ENCODE measurements at places on chromosomes 12 and 14.

- DNase-seq = no peak
Observed at GRCh38 chr12:50533203-50533584, 28.4 kb downstream of the DIP2B start.

GRCh38 chr14:69803753-69804152 is 6.7 kb upstream of the SLC10A1 start:
- DNase-seq = no peak

GRCh38 chr14:97718886-97719442 is 921.8 kb downstream of the VRK1 start:
- peak; percentile 40 for DNase-seq

GRCh38 chr12:85029456-85029855 is 6.6 kb downstream of the TSPAN19 start:
- DNase-seq = no peak

DNA sequence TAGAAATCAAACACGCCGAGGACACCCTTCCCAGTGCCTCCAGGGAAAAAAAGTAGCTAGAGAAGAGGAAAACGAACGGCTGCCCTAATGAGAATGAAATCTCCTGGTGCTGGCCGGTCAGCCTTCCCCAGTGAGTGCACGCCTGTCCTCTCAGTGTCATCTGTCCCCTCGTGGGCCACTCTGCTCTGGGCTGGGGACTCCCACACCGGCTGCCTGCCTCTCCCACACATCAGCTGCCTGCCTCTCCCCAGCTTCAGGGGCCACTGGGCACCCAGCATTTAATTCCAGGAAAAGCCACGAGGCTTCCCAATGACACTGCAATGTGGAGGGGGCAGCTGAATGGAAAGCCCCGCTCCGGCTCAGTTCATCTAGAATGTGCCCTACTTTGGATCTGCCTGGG is 59.0 kb downstream of the CCDC85C start:
- no peak for DNase-seq

DNA sequence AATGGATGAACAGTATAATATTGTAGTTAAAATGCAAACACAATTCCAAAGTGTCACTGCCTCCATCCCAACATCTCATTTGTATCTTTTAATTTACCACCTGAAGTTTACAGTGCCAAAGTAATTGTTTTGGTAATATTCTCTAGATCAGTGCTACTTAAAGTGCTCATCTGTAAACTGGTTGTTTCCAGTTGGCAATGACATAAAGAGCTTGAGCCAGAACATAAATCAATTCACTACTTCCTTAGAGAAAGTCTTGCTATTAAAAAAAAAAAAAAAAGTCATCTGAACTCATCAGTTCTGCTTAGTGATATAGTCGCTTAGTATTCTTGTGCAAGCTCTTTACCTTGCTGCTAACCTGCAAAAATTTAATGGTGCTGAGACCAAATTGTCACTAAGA is 16.4 kb downstream of the PLCZ1 start:
- no peak for DNase-seq

DNA sequence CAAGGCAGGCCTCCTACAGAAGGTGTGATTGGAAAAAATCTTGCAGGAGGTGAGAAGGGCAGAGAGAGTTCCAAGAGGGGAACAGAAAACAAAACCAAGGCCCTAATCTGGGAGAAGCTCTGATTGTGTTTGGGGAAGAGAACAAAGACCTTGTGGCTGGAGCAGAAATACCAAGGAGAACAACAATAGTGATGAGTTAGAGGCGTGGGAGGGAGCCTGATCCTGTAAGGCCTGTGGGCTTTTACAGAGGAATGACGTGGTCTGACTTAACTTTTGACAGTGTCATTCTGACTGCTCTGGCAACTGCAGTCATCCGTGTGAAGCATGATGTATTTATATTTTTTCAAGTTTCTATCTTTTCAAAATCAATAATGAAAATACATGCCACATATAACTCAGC is 200.6 kb downstream of the ANO4 start:
- DNase-seq = no peak

- no peak for DNase-seq
Observed at GRCh38 chr12:9900930-9901329, 19.6 kb downstream of the KLRF2 start.

DNA sequence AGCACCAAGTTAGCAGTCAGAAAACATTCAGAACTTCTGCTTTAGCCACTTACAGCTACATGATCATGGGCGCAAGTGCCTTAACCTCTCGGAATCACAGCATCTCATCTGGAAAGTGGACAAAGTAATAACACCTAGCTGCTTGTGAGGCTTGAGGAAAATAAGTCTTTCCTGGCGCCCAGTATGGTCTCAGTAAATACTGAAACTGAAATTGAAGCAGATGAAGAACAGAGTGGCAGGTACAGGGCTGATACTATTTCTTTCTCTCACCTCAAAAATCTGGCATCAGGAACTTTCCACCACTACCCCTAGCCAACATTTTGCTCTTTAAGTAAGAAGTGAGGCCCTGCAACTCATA is 129.7 kb upstream of the FUT8 start:
- DNase-seq = no peak

- DNase-seq = no peak
Observed at GRCh38 chr14:100674428-100674827, 52.3 kb upstream of the DLK1 start.

DNA sequence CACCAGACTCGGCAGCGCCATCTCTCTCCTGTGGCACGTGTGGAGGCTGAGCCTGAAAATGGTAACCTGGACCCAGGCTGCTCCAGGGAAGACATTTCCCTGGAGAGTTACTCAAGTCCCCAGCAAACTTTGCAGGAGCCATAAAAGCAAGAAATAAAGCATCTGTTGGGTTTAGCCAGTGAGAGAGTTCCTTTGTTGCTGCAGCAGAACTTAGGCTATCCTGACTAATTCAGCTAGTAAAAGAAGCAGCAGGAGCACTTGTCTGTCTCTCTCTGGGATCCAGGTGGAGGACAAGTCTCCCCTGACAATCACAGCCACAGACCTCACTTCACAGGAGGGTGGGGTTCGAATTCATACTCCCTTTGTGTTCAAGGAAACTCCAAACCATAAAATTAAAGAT is 79.2 kb upstream of the DIO3 start:
- DNase-seq = no peak

- DNase-seq = no peak
Observed at GRCh38 chr12:75859868-75860267, 171.7 kb downstream of the PHLDA1 start.

DNA sequence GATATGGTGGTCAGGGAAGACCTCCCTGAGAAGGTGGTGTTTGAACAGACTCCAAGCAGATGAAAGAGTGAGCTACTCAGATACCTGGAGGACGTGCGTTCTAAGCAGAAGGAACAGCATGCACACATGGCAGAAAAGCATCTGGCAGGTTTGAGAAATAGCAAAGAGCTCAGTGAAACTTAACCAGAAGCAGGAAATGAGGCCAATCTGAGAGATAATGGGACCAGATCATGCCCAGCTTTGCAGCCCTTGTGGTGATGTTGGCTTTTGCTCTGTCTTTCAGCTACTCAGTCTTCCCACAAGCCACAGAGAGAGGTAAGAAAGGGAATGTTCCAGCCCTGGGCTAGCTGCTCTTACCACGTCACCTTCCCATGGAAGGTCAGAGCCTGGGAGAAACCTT is 176.3 kb upstream of the GSC start:
- DNase-seq = peak; percentile 6

- no peak for DNase-seq
Observed at GRCh38 chr12:127260531-127260930, 1006.4 kb upstream of the TMEM132C start.

GRCh38 chr12:11765817-11766794 is 116.6 kb downstream of the ETV6 start:
- peak; percentile 51 for DNase-seq

GRCh38 chr14:71471634-71472355 is 460.4 kb upstream of the RGS6 start:
- no peak for DNase-seq

GRCh38 chr12:34151019-34151418 is 128.7 kb downstream of the ALG10 start:
- no peak for DNase-seq

- DNase-seq = no peak
Observed at GRCh38 chr12:25311506-25311905, 60.8 kb upstream of the KRAS start.

DNA sequence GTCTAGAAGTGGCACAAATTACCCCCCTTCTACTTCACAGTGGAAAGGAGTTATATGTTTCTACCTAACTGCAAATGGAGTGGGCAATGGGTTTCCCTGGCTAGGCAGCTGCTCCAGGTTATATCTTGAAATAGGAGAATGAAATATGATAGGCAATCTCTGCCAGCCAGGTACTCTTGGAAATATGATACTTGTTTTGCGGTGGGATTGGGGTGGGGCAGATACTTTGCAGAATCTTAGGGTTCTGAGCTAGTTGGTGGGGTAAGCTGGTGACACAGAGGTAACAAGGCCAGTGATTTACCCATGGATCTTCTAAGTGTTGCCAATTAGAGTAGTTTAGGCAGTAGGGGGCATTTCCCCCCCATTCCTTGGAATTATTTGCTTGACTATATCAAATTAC is 140.1 kb downstream of the ATP23 start:
- DNase-seq = no peak

GRCh38 chr12:46349253-46349652 is 23.3 kb downstream of the SLC38A2 start:
- DNase-seq = no peak

DNA sequence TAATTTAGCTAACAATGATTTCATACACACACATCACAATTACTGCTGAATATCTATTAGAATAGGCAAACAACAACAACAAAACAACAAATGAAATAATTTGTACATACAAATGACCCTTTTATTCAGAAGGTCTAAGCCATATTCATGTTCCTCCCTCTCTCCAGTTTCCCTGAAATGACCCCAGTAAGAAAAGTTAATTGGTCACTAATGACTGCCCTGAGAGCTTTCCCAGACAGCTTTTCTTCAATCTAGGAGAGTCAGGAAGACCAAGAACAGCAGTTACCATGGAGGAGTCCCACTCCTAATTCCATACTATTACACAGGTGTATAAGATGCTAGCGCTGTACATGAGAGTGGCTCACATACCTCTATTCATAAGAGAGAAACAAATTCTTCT is 121.2 kb upstream of the GRIP1 start:
- DNase-seq = no peak

GRCh38 chr12:60174476-60174875 is 578.6 kb downstream of the SLC16A7 start:
- DNase-seq = no peak

DNA sequence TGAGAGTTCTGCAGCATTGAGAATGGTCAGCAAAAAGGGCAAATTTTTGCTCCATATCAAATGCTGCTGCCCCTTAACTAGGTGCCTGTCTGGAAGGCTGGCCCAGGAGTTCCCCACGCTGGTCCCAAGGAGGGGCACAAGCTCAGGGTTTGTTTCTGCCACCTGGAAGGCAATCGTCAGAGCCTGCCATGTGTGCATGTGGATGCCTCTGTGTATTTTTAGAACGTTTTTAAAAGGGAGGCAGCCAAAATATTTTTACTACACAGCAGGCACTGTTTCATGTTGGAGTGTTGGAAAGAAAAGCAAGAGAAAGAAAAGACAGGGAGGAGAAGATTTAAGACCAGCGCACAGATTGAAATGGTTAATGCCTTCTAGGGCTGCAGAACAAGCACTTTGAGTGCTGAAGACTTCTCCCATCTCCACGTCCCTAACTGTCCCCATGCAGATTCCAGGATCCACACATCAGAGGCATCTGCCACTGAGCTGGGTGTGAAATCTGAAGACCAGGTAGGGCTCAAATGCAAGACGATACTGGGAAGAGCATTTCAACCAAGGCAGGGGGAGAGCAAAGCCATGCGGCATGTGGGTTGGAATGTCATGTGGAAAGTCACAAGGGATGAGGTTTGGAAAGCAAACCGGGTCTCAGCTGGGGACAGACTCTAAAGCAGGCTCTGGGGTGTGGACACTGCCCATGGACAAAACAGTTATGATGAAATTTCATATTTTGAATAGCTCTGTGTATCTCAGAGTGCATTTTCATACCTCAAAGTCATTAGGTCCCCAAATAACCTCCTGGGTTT is 557.2 kb downstream of the BCL11B start:
- DNase-seq = no peak

GRCh38 chr14:65069874-65070413 is 32.4 kb downstream of the MAX start:
- DNase-seq = no peak

GRCh38 chr12:49323524-49324097 is 556 bp downstream of the TROAP start:
- no peak for DNase-seq

DNA sequence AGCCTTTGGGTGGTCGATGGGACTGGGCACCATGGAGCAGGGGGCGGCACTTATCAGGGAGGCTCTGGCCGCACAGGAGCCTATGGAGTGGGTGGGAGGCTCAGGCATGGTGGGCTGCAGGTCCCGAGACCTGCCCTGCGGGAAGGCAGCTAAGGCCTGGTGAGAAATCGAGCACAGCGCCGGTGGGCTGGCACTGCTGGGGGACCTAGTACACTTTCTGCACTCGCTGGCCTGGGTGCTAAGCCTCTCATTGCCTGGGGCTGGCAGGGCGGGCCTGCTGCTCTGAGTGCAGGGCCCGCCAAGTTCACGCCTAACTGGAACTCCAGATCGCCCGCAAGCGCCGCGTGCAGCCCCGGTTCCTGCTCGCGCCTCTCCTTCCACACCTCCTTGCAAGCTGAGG is 33.1 kb upstream of the SLCO1B3 start:
- DNase-seq = no peak

DNA sequence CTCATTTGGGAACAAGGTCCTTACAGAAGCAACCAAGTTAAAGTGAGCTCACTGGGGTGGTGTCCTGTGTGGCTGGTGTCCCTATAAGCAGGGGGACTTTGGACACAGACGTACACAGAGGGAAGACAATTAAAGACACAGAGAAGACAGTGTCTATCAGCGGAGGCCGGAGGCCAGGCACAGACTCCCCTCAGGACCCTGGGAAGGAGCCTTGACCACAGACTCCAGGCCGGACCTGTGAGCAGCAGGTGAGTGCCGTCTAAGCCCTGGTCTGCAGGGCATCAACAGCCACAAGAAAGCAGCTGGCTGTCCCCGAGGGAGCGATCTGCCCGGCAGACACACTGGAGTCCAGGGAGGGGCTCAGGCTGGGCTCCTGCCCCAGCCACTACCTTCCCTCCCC is 219.1 kb upstream of the C14orf180 start:
- DNase-seq = no peak

DNA sequence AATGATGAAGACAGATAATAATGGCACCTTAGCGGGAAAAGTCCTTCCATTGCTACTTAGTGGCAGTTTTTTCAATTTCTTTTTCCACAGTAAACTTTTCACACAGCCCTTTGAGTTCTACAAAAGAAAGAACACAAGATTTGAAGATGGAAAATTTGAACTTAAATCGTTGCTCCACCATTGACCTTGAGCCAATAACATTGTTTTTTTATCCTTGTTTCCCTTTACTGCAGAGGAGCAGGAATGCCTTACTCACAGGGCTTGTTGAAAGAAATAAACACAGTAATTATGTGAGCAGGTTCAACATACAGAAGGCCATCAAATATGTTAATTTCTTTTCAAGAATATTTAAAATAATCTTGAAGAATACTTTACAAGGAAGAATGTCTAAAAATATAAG is 181.5 kb upstream of the KRR1 start:
- DNase-seq = no peak

GRCh38 chr14:90828642-90829487 is 12.6 kb upstream of the TTC7B start:
- peak; percentile 42 for DNase-seq
